ENCODE measurements at places on chromosomes 3 and 15.

DNA sequence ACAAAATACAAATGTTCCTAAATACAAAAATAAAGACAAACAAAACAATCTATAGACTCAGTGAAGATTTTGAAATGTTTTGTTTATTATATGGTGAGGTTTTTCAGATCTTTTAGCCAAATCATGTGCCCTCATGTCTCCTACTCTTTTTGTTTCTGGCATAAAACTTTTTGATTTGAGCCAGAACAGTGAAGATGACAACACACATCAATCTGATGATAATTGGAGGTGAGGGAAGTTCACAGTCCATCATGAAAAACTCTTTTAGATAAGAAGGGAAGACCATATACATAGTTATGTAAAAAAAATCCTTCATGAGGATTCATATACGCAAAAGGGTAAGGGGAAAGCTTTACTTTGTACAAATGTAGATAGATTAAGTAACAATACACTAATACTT lies 75.1 kb upstream of the OSBPL11 start:
- no peak for DNase-seq

GRCh38 chr3:141427764-141428163 lies 59.1 kb upstream of the RASA2 start:
- no peak for DNase-seq

- DNase-seq, result no peak
These were observed 121.9 kb upstream of the CTDSPL start for GRCh38 chr3:37739579-37740290.

- DNase-seq, result no peak
These were observed 59.5 kb upstream of the HACD2 start for GRCh38 chr3:123644358-123644757.

GRCh38 chr15:48785195-48785594 lies 25.7 kb downstream of the CEP152 start:
- no peak for DNase-seq

- no peak for DNase-seq
These were observed 26.8 kb downstream of the CCDC14 start for GRCh38 chr3:123934250-123934649.

GRCh38 chr3:160224811-160225175 lies 429 bp upstream of the C3orf80 start:
- no peak for DNase-seq

DNA sequence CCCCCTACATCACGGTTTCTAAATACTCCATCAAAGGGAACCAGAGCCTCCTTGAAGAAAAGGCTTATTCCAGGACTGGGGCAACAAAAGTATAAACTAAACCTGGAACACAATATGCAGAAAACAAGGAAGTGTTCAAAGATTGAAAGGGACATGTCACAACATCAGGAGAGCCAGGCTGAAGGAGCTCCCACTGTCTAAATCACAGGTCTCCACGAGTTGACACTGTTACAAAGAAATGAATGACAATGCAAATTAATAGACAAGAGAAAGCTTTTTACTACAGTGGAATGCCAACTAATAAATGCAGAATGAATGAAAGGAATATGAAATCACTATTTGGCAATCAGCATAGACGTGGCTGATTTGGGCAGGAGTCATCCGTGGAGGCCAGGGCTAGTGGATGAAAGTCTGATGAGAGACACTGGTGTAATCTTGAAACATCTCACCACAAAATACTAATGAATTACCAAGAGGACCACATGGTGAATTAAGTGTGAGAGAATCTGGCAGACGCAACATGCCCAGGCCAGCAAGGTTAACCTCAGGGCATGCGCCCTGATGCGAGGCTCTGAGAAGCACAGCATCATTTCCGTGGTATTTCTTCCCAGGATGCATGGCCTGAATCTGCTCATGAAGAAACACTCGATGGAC lies 123.8 kb upstream of the TJP1 start:
- no peak for DNase-seq

DNA sequence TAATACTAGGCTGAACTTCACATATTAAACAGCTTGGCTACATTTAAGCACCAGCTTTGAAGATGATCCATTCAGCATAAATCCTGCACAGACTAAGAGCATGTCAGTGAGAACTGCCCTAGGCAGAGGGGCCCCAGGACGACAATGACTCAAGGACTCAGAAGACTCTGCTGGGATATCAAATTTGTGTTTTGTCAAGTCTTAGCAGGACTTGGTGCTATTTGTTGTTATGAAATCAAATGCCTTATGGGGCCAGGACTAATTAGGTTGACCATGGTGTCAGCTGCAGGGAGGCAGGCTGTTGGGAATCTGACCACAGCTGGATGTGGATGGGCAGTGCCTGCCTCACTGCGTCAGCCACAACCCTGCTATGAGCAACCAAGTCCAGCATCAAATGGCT lies 91.8 kb downstream of the RYR3 start:
- DNase-seq, result no peak

DNA sequence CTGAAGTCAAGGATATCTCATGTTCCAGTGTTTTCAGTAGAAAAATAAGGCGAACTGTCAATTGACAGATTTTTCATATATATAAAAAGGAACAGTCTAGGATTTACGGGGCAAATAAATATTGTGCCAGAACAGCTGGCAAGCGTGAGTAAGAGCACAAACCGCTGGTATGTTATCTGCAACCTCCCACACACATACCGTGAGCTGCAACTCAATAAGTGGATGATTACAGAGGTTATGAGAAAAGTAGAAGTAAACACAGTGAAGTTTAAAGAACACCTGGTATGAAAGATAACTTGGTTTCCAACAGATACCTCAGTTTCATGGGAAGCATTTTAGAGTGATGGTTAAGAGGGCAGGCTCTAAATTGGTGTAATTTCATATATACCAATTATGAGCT lies 733.4 kb downstream of the TUSC7 start:
- DNase-seq, result no peak

DNA sequence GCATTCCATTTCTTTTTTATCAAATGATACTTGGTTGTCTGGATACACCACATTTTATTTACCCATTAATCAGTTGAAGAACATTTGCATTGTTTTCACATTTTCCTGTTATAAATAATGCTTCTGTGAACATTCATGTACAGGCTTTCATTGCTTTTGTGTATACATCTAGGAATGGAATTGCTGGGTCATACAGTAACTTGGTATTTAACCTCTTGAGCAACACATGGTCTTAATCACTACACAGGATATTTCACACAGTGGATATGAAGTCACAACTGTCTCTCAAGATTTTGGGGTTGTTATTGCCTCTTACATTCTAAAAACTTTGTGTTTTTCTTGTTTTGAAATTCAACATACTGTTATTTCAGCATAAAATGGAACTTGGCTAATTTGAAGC lies 48.2 kb downstream of the C3orf85 start:
- DNase-seq, result no peak
